Effector CD4-positive, alpha-beta T cell (primary cell): ENCODE measurements at places on chromosomes 2 and 18.

GRCh38 chr2:175156534-175156933 lies 11.5 kb downstream of the ATF2 start:
- DNase-seq = no peak

GRCh38 chr2:96324721-96325040 lies 436 bp upstream of the ITPRIPL1 start:
- no peak for DNase-seq

DNA sequence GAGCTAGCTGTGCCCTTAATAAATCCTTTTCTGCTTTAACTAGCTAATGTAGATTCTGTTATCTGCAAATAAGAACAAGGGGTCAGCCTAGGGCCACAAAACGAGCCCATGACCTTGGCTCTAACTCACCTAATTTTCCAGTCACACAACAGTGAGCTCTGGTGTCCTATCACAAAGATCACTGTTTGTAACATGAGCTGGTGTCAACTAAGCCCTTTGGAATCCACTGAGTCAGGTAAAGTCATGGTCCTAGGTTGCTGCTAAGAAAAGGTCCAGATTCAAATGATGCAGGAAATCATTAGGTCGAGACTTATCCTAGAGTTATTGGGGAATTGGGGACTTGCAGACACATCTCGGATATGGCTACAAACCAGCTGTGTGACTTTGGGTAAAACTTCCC lies 49.9 kb downstream of the ST8SIA5 start:
- DNase-seq = no peak

DNA sequence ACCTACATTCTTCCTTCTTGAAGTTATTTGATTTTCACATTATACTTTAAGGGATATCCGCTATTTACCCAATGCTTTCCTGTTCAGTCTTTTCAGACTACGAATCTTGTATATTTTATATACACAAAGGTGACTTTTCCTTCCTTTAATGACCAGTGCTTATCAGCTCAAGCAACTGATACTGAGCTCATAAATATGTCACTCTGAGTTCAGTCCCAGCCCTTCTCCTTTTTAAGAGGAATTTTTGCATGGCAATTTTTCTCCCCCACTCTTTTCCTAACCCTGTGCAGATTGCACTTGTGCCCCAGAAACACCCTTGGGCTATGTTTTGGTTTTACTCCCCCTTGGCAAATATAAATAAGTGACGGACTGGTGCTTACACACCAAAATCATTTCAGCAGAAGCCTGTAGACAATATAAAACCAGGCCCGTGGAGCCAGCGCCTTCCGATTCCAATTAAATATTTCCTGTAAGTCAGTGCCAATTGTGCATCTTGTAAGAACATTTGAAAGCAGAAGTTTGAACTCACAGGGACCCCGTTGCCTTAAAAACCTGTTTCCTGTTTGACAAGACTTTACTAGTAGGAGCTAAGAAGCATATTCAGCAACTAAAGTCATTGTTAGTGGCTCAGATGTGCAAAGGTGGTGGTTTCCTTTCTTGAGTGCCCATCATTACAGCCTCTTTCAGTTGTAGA lies 66.3 kb upstream of the GATA6 start:
- DNase-seq = no peak
